Caudate nucleus (tissue), 63 donors: ENCODE measurements at places on chromosomes 11 and 22.

DNA sequence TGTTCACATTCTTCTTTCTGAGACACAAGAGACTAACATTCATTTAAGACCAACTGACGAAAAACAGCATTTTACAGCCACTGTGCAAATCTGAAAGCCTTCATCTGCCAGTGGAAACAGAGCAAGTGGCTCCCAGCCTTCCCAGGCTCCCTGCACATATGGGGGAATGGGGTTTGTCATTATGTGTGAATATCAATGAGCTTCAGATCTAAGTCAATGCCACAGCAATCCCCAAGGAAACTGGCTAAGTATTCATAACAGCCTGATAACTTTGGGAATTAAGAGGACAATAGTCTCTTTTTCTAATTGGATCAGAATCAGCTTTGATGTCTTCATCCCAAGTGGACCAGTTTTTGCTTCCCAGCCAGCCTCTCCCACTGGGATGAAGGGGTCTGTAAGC lies 66.9 kb downstream of the ABTB2 start:
- DNase-seq, result no peak

GRCh38 chr11:3825473-3826154 lies 15.1 kb downstream of the RHOG start:
- no peak for DNase-seq

DNA sequence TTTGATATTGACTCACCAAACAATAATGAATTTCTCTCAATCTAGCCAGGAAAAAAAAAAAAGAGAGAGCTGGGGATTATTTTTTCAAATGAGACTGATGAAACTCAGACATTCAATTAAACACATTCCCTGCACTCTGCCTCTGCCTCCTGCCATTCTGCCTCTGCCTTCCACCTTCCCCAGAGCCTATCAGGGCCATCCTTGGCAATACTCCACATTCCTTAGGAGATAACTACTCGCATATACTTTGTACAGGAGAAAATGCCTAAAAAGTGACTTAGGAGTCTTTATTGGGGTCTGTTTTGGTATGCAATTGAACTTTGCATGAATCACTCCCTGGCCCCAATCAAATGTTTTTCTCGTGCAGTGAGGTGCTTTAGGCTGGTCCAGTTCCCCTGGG lies 246.6 kb upstream of the PLET1 start:
- no peak for DNase-seq

GRCh38 chr11:123559523-123559955 lies 94.9 kb downstream of the SCN3B start:
- DNase-seq, result no peak

DNA sequence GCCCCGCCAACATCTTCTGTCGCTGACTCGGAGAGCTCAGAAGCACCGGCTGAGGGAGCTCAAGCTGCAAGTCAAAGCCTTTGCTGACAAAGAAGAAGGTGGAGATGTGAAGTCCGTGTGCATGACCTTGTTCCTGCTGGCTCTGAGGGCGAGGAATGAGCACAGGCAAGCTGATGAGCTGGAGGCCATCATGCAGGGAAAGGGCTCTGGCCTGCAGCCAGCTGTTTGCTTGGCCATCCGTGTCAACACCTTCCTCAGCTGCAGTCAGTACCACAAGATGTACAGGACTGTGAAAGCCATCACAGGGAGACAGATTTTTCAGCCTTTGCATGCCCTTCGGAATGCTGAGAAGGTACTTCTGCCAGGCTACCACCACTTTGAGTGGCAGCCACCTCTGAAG lies 6.7 kb downstream of the RAG1 start:
- no peak for DNase-seq

- DNase-seq, result no peak
Measured at GRCh38 chr11:46050003-46050461, 71.2 kb downstream of the PHF21A start.

GRCh38 chr22:50548040-50548920 lies 2.6 kb downstream of the KLHDC7B start:
- DNase-seq, result no peak

- no peak for DNase-seq
Measured at GRCh38 chr11:74185285-74185684, 14.2 kb downstream of the PPME1 start.

DNA sequence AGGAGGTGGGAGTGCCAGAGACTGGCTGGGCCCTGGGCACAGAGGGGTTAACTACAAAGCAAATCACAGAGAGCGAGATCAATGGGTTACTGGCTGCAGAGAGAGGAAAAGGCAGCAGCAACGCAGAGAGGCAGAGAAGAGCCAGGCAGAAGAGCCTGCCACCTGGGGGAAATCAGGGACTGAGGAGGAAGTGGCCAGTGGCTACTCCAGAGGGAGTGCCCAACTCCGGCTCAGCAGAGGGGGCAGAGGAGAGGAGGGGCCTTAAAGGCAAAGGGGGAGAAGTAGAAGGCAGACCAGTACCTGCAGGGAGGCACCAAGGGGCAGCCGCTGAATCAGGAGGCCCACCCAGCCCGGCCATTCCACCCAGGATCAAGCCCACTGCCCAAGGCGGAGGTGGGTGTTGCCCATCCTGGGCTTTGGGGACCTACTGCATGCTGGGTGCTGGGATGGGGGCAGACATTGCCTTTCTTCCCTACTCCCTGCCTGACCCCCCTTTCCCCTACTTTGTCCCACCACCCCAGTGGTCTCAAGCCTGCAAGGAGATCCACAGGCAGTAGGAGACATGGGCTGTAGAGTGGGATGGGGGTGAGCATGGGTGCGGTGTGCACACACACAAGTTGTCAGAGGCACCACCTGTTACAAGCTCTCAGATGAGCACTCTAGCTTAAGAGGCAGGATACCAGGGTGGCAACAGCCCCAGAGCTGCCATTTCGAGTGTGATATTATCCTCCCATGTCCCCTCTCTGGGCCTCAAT lies 926 bp upstream of the GALR3 start:
- DNase-seq, result no peak

DNA sequence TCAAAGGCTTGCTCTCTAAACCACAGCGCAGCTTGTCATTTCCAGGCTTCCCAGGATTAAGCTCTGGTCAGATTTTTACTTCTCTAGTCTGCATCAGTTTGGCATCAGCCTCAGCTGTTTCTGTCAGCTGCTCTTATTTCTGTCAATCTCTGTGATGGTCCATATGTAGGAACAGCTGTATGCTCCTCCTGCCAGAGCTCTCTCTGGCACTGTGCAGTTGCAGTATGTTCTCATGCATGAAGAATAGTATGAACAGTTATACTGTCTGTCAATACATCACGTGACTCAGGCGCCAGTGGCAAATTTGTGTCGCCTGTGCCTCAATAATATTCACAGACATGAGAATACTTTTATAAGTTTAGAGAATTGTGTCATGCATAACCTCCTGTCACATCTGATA lies 6.7 kb downstream of the OR6M1 start:
- no peak for DNase-seq
